Esophagus mucosa (tissue), 1 donor: ENCODE measurements at places on chromosomes 4 and X. TPM values are rescaled to one million over a fixed set of nuclear protein-coding genes. Genes with fewer than 3 reads are reported as not detected.

Gene CXCR3
- total RNA-seq: not detected

Gene RIPPLY1
- not detected for total RNA-seq

Gene ITGB1BP2
- total RNA-seq: 0.56 TPM

Gene ZAR1
- not detected for total RNA-seq

Gene CXCL8
- 3.2 TPM for total RNA-seq

Gene IBSP
- total RNA-seq: not detected

Gene SNX12
- 57.3 TPM for total RNA-seq

Gene PHOX2B
- total RNA-seq: not detected

Gene ALG13
- total RNA-seq: 27.9 TPM

Gene SAGE1
- not detected for total RNA-seq

Gene RNF175
- not detected for total RNA-seq

Gene SPANXC
- total RNA-seq: not detected

Gene GAGE12J
- not detected for total RNA-seq

Gene EDNRA
- 5.5 TPM for total RNA-seq

Gene COL4A5
- 18.9 TPM for total RNA-seq

Gene CDKL5
- total RNA-seq: 8.7 TPM

Gene PCDH10
- total RNA-seq: 0.04 TPM

Gene SLC4A4
- 0.96 TPM for total RNA-seq

Gene PAGE1
- total RNA-seq: not detected

Gene CLNK
- total RNA-seq: 0.08 TPM

Gene AMTN
- total RNA-seq: not detected

Gene LINC00632
- 3.1 TPM for total RNA-seq

Gene PNMA6F
- not detected for total RNA-seq
